ENCODE measurements at places on chromosomes 6 and 20.
A peak's percentile ranks its signal among the peaks of the same experiment; 100 is the strongest.

GRCh38 chr6:51585264-51585663 is 502.1 kb downstream of the PKHD1 start:
- no peak for DNase-seq
- no peak overlapping the region for H3K4me3 ChIP-seq
- no peak overlapping the region for H3K27ac ChIP-seq

- H3K4me3 ChIP-seq = peak overlapping the region; percentile 9
- DNase-seq = peak; percentile 75
- peaks cover 4% of the 10 kb centered on the region for H3K27me3 ChIP-seq
- H3K36me3 ChIP-seq = no peaks in the 10 kb centered on the region
Measured at GRCh38 chr6:148144917-148145521, 197.6 kb upstream of the SASH1 start.

GRCh38 chr20:44643596-44644229 is 7.8 kb downstream of the ADA start:
- H3K27me3 ChIP-seq = no peaks in the 10 kb centered on the region
- peak overlapping the region; percentile 69 for H3K27ac ChIP-seq
- no peak overlapping the region for H3K4me3 ChIP-seq
- peaks cover 39% of the 10 kb centered on the region for H3K4me1 ChIP-seq
- no peak for DNase-seq
- H3K36me3 ChIP-seq = no peaks in the 10 kb centered on the region

GRCh38 chr6:52233975-52234823 is 10.1 kb downstream of the IL17F start:
- no peak overlapping the region for H3K27ac ChIP-seq
- no peaks in the 10 kb centered on the region for H3K36me3 ChIP-seq
- no peak overlapping the region for H3K4me3 ChIP-seq
- DNase-seq = no peak
- H3K27me3 ChIP-seq = peaks cover 3% of the 10 kb centered on the region
- H3K4me1 ChIP-seq = peaks cover 4% of the 10 kb centered on the region

DNA sequence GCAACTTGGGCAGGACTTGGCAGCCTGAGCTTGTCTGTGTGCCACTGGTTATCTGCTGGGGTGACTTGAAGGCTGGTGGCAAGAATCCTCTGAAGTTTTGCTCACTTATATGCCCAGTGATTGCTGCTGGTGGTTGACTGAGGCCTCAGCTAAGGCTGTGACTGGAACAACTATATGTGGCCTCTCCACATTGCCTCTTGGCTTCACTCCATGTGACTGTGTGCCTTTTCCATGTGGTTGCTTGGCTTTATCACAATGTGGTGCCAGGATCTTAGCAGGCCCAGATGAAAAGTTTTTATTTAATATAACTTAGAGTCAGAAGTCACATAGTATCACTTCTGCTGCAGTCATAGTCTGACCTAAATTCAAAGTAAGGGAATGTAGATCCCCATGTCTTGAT is 104.5 kb downstream of the ADAT2 start:
- no peak overlapping the region for H3K27ac ChIP-seq
- DNase-seq = no peak
- no peaks in the 10 kb centered on the region for H3K4me1 ChIP-seq
- H3K4me3 ChIP-seq = no peak overlapping the region

- H3K36me3 ChIP-seq = no peaks in the 10 kb centered on the region
- H3K4me1 ChIP-seq = peaks cover 4% of the 10 kb centered on the region
- peak; percentile 11 for DNase-seq
- H3K27me3 ChIP-seq = no peaks in the 10 kb centered on the region
- no peak overlapping the region for H3K4me3 ChIP-seq
Measured at GRCh38 chr6:34714663-34715062, 18.1 kb upstream of the ILRUN start.

GRCh38 chr20:54014293-54014926 is 56.0 kb downstream of the BCAS1 start:
- H3K4me3 ChIP-seq = no peak overlapping the region
- no peak for DNase-seq
- peaks cover 3% of the 10 kb centered on the region for H3K4me1 ChIP-seq
- H3K36me3 ChIP-seq = no peaks in the 10 kb centered on the region

GRCh38 chr6:109056661-109057060 is 38.0 kb downstream of the SESN1 start:
- no peaks in the 10 kb centered on the region for H3K36me3 ChIP-seq
- peaks cover 26% of the 10 kb centered on the region for H3K4me1 ChIP-seq
- no peak overlapping the region for H3K4me3 ChIP-seq
- no peak overlapping the region for H3K27ac ChIP-seq
- H3K27me3 ChIP-seq = no peaks in the 10 kb centered on the region

- no peak overlapping the region for H3K4me3 ChIP-seq
- peaks cover 37% of the 10 kb centered on the region for H3K4me1 ChIP-seq
- DNase-seq = no peak
- H3K27ac ChIP-seq = peak overlapping the region; percentile 47
Measured at GRCh38 chr6:36247693-36248092, 22.2 kb upstream of the PNPLA1 start.

DNA sequence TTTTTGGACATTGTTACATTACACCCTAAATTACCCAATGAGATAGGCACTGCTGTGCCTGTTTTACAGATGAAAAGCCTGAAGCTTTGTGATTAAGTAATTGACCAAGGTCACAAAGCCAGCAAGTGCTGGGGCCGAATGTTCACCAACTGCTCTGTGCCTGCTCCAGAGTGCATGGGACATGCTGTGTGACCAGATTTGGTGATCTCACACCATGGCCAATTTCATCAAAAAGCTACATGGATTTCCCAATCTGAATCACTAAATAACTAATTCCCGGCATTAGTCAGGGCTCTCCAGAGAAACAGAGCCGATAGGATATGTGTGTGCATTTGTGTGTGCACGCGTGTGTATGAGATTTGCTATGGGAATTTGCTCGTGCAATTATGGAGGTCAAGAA is 228.3 kb upstream of the ECI2 start:
- no peaks in the 10 kb centered on the region for H3K36me3 ChIP-seq
- DNase-seq = no peak
- H3K4me3 ChIP-seq = no peak overlapping the region
- H3K4me1 ChIP-seq = peaks cover 10% of the 10 kb centered on the region
- no peaks in the 10 kb centered on the region for H3K27me3 ChIP-seq
- H3K27ac ChIP-seq = no peak overlapping the region

- DNase-seq = no peak
- no peaks in the 10 kb centered on the region for H3K4me1 ChIP-seq
- H3K27ac ChIP-seq = no peak overlapping the region
- no peak overlapping the region for H3K4me3 ChIP-seq
Measured at GRCh38 chr6:24387818-24388217, 14.9 kb upstream of the MRS2 start.

DNA sequence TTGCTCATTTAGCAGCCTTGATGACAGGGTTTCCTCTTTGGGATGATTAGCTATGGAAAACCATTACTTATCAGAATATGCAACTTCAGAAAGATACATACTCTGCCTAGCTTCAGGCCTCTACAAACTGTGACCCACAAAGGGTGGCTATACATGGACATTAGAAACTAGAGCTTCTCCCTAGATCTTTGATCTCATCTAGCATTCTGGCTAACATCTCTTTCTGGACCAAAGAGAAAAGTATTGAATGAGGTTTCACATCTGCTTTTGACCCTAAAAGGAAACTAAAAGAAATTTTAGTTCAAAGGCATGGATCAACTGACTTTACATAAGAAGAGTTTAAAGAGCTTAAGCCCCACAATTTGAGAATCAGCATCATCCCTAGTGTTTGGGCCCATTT is 12.4 kb upstream of the HMGN3 start:
- no peaks in the 10 kb centered on the region for H3K36me3 ChIP-seq

DNA sequence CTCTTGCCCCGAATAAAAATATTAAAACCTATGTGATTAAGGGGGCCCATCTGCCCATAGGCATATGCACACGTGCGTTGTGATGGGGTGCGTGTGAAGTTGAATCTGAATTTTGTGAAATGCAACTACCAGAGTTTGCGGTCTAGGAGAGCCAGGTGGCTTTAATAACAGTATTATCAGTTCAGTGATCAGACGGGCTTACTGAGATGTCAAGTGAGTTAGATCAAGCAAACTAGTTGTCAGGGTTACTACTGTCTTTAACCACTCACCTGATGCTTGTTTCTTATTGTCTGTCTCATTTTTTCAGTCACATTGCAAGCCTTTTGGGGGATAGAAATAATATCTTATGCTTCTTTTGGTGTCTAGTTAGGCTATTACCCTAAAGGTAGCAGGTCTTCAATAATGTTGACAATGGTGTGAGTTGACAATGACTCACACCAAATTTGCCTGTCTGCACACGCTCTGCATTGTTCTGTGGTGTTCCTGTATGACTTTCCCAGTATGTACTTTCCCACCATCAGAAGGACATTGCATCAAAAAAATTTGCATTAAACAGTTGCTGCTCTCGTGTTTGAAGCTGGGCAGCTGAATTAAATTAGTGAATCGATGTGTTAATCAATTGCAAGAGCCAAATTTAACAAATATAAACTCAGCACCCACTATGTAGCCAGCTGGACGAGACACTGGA is 103.1 kb upstream of the NAA20 start:
- peak overlapping the region; percentile 50 for H3K27ac ChIP-seq
- H3K27me3 ChIP-seq = no peaks in the 10 kb centered on the region
- no peak for DNase-seq
- peaks cover 50% of the 10 kb centered on the region for H3K4me1 ChIP-seq

- H3K27ac ChIP-seq = no peak overlapping the region
- H3K36me3 ChIP-seq = no peaks in the 10 kb centered on the region
- no peak for DNase-seq
- H3K27me3 ChIP-seq = no peaks in the 10 kb centered on the region
- H3K4me3 ChIP-seq = no peak overlapping the region
Measured at GRCh38 chr6:22709803-22710202, 140.4 kb downstream of the HDGFL1 start.

DNA sequence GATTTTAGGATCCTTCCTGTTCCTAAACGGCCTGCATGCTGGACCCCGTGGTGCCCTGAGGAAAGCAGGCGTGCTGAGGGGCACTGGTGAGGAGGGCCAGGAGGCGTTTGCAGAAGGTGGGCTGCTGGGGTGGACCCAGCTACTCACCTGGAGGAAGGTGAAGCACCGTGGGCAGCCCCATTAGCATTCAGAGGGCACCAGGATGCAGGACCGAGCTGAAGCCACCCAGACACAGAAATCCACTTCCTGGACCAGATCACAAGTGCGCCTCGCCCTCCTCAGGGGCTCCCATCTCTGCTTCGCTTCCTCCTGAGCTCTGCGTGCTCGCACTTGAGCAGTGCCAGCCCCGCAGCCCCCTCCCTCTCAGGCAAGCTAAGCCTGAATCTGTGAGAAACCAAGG is 187.0 kb downstream of the SYNDIG1 start:
- H3K27ac ChIP-seq = no peak overlapping the region
- no peak overlapping the region for H3K4me3 ChIP-seq
- no peaks in the 10 kb centered on the region for H3K4me1 ChIP-seq
- H3K36me3 ChIP-seq = no peaks in the 10 kb centered on the region

DNA sequence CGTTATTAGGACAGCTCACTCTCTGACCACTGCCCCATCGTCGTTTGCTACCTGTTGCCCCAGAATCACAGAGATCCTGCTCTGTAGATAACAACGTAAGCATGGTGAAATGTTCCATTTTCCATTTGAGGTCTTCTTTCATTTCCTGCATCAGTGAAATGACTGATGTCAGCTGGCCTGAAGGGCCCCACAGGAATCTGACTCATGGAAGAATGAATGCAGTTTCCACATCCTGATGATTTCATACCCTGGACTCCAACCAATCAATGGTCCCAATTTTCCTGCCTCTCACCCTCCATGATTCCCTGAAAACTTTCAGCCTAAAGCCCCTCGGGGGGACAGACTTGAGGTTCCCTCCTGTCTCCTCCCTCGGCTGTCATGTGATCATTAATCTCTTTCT is 394.4 kb upstream of the CDH4 start:
- H3K27ac ChIP-seq = no peak overlapping the region
- H3K4me1 ChIP-seq = no peaks in the 10 kb centered on the region
- peaks cover 5% of the 10 kb centered on the region for H3K27me3 ChIP-seq
- DNase-seq = no peak
- no peak overlapping the region for H3K4me3 ChIP-seq

DNA sequence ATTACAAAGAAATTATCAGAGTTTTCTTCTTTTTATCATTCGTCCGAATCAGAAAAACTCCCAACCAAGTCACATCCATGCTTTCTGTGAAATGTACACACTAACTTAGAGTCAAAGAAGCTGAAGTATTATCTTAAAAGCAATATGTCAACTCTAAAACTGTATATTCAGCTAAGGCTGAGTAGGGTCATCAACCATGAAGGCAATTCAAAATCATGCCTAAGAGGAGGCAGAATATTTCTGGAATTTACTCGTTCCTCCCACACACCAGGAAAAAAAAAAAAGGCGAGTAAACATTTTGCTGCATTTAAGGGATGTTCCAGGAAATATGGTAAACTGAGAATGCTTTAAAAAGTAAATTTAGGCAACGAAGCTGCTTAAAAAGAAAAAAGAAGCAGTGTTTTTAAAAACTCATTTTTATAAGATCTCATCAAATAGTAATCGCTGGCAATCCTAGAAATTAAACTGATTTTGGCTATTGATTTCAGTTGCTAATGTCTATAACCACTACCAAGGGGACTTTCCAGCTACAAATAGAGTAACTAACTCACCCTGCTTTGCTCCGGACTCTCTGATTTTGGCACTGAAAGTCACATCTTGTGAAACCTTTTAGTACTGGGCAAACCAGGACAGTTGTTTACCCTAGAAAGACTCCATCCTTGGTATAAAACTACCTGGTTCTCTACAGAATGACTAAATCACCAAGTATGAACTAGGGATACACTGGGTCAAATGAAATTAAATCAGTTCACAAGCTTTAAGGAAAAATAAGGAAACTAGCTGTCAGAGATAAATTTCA is 82.8 kb downstream of the MBOAT1 start:
- H3K4me1 ChIP-seq = peaks cover 10% of the 10 kb centered on the region
- no peak for DNase-seq
- no peaks in the 10 kb centered on the region for H3K27me3 ChIP-seq
- H3K27ac ChIP-seq = no peak overlapping the region
- H3K4me3 ChIP-seq = no peak overlapping the region

DNA sequence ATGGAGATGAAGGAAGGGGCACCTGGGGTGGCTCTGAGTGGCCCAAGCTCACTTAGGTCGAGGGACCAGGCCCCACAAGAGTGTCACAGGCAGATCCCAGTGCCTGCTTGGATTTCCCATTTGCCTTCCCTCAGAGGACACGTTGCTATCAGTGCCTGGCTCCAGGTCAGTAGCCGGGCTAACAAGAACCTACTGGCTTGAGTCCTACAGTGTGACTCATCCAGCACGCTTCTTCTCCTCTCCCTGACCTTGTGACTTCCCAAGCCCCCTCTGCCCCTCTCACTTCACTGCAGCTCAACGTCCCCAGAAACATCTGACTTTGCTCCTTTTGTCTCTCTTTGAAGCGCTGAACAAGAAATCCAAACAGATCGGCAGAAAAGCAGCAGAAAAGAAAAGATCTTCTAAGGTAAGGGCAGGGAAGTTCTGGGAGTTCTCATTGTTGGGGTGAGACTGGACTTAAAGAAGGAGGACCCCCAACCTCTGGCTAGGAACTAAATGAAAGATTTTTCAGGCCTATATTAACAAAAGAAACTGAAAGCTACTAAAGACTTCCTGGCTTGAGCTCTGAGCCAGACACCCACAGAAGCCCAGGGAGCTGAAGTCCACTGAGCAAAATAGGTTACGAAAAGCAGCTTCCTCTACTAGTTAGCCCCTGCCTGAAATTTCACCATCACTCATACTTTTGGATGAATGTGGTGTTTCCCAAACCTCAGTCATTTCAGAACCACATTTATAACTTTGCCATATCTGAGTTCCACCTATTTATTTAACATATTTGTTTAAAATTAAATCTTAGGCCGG is 21.5 kb downstream of the ASIP start:
- no peaks in the 10 kb centered on the region for H3K36me3 ChIP-seq
- DNase-seq = no peak
- H3K27ac ChIP-seq = peak overlapping the region; percentile 58
- no peaks in the 10 kb centered on the region for H3K27me3 ChIP-seq

GRCh38 chr20:25197183-25197869 is 1.8 kb downstream of the ENTPD6 start:
- H3K36me3 ChIP-seq = no peaks in the 10 kb centered on the region
- DNase-seq = no peak
- peak overlapping the region; percentile 95 for H3K4me3 ChIP-seq
- H3K27ac ChIP-seq = peak overlapping the region; percentile 84
